ENCODE measurements at places on chromosomes 12 and 14.

- no peak for DNase-seq
Measured at GRCh38 chr12:53300187-53300586, 692 bp downstream of the MYG1 start.

- DNase-seq = no peak
Measured at GRCh38 chr12:77049767-77050353, 15.5 kb downstream of the E2F7 start.

DNA sequence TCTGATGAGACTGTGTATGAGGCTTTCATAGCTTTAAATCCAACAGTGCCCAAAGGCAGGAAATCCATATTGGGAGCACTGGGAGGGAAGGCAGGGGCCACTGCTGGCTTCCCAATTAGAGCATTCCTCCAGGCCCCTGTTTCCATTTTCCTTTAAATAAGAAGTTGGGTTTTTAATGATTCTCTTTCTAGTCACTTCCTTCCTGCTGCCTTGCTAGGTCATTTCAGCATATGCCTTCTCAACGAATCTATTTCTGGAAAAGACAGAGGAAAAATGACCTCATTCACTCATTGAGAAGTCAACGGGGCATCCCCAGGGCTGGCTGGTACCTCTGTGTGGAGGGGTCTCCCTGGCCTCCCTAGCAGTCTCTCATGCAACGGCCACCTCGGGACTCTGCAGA, 43.5 kb downstream of the IGF1 start:
- DNase-seq = no peak

- DNase-seq = no peak
Measured at GRCh38 chr14:43754838-43755237, 752.2 kb downstream of the FSCB start.

- no peak for DNase-seq
Measured at GRCh38 chr12:118493962-118494361, 117.6 kb downstream of the SUDS3 start.

- no peak for DNase-seq
Measured at GRCh38 chr14:92684801-92685560, 63.4 kb downstream of the LGMN start.

DNA sequence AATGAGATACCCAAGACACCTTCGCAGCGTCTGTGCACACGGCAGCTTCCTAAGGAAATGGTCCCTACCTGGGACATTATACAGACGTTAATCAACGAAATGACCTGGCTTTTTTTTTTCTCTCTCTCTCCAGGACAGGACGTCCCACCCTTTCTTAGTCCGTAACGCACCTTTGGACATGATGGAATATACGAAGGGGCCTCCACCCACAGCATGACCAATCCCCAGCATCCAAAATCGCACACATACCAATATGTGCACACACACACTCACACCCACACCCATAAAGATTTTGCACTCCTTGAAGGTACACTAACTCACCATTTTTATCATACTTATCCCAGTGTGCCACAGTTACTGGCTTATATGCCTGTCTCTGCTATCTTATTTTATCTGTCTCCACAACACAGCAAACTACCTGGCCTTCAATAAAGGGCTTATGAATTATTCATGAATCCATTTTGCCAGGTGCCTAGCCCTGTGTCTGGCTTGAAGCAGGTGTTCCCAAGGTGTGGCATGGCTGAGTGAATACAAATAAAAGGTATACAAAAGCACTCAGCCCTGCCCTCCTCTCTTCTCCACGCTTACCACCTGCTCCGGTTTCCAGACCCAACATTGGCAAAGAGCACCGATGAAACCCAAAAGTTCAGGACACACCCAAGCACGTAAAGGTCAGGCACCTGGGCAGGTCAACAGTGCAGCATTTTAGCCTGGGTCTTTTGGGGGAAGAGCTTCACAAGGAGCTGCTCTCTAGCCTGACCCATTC, 2.2 kb downstream of the SCNN1A start:
- peak; percentile 62 for DNase-seq

Data from transverse colon (tissue), 4 donors.